ENCODE measurements at places on chromosomes 1 and 21.

DNA sequence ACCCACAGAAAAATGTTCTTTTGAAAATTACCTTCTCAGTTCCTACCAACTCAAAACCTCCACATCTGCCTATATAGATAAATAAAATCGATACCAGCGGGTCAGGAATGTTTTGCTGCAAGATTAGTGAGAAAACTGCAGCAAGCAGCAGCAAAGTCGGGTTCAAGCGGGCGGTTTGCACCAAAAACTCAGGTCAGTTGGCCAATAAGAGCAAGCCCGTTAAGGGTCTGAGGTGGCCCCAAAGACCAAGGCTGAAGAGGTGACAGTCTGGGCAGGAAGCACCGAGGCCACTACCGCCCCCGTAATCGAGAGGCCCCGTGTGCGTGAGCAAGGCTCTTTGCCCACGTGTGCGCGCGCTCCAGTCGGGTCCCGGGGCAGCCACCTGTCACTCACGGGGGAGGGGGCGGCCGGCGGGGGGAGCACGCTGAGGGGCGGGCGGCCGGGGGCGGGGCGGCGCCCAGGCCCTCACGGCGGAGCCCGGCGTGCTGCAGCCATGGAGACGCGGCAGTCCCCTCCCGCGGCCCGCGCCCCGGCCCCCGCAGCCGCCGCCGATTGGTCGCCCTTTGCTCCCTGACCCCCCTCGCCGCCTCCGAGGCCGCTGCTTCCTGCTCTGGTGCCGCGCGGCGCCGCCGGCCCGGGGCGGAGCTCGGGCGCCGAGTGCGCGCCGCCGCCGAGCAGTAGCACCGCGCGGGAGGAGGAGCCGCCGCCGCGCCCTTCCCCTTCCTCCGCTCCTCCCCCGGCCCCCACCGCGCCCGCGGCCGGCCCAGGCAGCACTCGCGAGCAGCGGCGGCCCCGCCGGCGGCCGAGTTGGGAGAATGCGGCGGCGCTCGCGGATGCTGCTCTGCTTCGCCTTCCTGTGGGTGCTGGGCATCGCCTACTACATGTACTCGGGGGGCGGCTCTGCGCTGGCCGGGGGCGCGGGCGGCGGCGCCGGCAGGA lies at the start of gene GALNT2:
Gene GALNT2, plus strand, starts transcription at position 773 of the 939 bp plus-strand sequence. Its CDS starts 43 bp downstream, at position 816.
- peak; percentile 79 for DNase-seq

- no peak for DNase-seq
Observed at GRCh38 chr1:208763971-208764370, 519.8 kb upstream of the PLXNA2 start.

- no peak for DNase-seq
Observed at GRCh38 chr1:205930195-205930577, 13.1 kb downstream of the SLC26A9 start.

DNA sequence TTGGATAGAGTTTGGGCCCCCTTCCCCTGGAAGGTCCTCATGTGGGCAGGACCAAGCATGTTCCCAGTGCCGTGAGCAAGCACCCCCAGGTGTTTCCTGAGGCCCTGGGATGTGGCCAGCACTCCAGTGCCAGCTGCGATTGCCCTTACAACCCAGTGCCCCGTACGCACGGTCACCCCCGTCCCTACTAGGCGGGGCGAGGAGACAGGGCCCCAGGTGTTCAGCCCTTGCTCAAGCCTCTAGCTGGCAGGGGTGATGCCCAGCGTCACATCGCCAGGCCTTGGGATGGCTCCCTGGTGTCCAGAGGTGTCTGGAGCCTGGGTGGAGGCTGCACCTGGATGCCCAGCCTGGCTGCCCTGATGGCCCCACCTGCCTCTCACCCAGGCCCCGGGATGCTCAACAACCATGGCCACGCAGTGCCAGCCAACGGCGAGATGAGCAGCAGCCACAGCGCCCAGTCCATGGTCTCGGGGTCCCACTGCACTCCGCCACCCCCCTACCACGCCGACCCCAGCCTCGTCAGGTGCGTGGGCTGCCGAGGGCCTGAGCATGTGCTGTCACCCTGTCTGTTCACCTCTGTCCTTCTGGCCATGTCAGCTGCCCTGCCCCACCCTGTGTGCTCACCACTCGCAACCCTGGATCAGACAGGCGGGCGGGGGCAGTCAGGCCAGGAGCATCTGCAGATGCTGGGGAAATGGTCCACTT lies 21.6 kb upstream of the CCDC27 start:
- DNase-seq = no peak

DNA sequence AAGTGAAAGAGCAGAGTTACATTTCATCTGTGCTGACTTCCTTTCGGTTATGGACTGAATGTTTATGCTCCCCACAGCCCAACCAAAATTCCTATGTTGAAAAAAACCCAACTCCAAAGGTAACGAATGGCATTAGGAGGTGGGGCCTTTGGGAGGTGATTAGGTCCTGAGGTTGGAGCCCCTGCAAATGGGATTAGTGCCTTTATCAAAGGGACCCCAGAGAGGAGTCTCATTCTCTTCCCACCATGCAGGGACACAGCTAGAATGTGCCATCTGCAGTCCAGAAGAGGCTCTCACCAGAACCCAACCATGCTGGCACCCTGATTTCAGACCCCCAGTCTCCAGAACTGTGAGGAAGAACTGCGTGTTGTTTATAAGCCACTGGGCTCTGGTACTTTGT lies 199.3 kb downstream of the TOMM20 start:
- no peak for DNase-seq

- DNase-seq = no peak
Observed at GRCh38 chr21:36849461-36850105, 116.9 kb downstream of the HLCS start.

DNA sequence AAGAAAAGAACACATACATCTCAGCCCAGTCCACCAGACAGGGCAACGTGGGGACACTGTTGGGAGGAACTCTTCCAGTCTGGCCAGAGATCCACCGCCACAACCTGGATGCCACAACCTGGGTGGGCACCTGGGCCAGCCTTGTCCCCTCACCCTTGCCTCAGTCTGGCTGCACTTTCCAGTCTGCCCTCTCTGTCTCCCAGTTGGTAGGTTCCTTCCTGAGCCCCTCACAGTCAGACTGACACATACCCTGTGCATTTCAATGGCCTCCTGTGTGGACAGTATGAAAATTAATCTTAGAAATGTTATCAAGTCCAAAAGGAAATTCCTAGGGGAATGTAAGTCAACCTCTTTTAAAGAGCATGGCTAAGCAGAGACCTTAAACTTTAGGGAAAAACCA lies 49.5 kb downstream of the DDX20 start:
- no peak for DNase-seq

- no peak for DNase-seq
Observed at GRCh38 chr1:33383489-33383888, 47.4 kb downstream of the PHC2 start.

GRCh38 chr1:93779540-93780165 lies 98.0 kb upstream of the BCAR3 start:
- DNase-seq = peak; percentile 84

GRCh38 chr1:57704231-57704630 lies 280.4 kb upstream of the DAB1 start:
- DNase-seq = no peak

- no peak for DNase-seq
Observed at GRCh38 chr1:35668506-35668905, 27.2 kb upstream of the PSMB2 start.

- no peak for DNase-seq
Observed at GRCh38 chr1:205342986-205343385, 13.7 kb downstream of the KLHDC8A start.

DNA sequence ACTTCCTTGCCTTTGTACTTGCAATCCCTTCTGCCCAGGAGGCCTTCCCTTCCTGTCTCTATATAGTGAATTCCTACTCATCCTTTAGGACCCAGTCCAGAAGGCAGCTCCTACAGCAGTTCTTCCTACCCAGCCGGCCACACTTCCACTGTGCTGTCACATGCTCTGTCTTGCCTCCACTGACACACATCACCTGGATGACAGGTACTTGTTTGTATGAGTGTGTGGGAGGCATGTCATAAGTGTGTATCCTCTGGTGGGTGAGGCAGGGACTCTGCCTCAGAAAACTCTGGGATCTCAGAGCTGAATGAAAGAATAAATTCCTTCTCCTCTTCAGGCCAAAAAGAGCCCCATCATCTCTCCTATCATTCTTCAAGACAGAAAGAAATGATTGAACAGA lies 5.1 kb upstream of the OSCP1 start:
- DNase-seq = no peak

Measured in endothelial cell of umbilical vein (primary cell).